NCI-H1417 treated with DMSO at 0.1 percent for 48 hours (cell line): ENCODE measurements at places on chromosomes 3 and 15.

DNA sequence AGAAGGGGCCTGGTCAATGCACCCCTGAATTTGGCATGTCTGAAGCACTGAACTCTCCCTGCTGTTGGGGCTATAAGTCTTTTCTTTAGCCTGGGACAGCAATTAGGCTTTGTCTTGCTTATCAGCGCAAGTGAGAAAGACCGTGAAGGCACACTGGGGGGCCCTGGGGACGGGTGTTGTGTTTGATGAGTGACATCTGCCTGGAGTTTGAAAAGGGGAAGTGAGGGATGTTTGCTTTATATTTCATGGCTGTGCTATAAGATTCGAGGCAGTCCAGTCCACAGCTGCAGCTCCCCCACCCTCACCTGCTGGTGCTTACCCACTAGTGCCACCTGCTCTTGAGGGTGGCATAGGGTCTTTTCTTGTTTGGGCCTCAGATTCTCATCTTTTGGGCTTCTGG lies 44.8 kb downstream of the CEMIP start:
- DNase-seq = no peak

DNA sequence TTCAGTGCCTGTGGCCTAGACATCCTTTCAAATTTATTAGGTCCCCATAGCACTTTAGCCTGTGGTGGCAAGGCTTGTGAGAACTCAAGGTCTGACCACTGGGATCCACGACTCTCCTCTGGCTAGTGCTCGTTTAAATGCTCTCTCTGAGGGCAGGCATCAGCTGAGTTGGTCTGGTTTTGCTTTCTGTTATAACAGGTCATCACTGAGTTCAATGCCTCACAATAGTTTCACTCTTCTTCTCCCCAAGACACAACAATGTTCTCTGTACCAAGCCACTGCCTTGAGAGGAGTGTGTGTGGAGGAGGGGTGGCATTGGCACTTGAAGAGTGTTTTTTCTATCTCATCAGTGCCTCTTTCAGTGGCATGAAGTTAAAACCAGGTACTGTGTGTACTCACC lies 7.6 kb downstream of the OR5K4 start:
- no peak for DNase-seq

GRCh38 chr3:143011705-143012104 lies 10.3 kb downstream of the U2SURP start:
- DNase-seq = no peak

- DNase-seq = no peak
Observed at GRCh38 chr15:48647962-48648361, 2.5 kb upstream of the FBN1 start.

DNA sequence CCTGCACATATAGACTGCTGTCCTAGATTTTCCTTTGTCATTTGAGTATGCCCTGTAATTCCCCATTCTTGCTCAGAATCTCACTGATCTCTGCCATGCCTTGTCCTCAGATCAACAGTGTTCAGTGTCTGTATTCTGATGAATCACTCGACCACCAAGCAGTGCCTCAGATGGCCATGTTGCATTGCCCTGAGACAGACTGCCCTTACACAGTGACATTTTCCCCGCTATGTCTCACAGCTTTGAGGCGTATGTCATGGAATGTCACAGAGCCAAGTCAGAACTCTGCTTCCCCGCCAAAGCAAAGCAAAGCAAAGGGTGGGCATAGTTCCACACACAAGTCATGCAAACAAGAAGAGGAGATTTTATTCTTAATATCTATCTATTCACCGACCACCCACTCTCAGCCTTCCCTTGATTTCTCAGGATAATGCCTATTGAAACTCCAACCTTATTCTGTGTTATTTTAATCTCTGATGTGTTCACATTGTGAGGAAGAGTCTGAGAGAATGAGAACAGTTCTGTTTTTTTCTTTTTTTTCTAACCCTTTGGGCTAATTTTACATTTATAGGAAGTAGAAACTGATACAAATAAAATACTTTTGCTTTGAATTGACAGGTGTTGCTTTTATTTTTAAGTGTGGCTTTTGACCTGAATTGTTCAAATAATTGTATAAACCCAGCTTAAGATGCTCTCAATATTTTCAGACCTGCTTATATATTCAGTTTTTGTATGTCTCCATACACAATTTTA lies 16.9 kb upstream of the PSMD6 start:
- no peak for DNase-seq

GRCh38 chr3:25064681-25065080 lies 363.4 kb upstream of the RARB start:
- no peak for DNase-seq

- no peak for DNase-seq
Observed at GRCh38 chr3:19938295-19938627, 4.2 kb upstream of the EFHB start.

- DNase-seq = no peak
Observed at GRCh38 chr15:59632714-59633113, 21.1 kb downstream of the GCNT3 start.

DNA sequence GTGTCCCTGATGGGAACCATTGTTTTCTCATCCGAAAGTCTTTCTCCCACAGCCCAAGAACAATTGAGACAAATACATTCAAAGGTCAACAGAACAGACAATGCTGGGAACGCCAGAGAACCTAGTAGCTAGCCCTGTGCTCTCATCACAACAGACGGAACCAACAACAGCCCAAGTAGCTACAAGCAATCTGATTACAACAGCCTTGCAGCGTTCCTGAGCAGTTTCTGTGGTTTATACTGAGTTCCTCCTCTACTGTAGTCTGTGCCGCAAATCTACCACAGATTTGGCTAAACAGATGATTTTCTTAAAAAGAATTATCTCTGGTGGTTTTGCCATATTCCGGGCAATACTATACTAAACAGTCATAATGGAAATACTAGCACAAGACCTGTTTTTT lies 435.6 kb downstream of the MECOM start:
- no peak for DNase-seq

DNA sequence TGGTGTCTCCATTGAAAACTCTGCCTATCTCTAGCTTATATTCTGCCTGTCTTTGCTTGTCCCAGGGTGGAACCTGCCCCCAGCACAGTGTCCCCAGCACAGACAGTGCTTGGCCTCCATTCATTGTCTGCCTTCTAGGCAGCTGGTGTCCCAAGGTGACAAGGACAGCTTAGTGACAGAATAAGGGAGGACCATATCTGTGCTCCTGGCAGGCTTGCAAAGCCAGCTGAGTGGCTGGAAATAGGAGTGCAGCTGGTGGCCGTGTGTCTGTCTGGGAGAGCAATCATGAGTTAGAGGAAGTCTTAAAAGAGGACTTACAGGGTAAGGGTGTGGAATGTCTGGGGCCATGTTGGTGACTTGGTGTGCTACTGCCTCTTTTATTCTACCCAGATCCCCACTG lies 33.4 kb downstream of the SCN5A start:
- DNase-seq = no peak

- DNase-seq = no peak
Observed at GRCh38 chr3:19425825-19426224, 277.5 kb downstream of the KCNH8 start.

- no peak for DNase-seq
Observed at GRCh38 chr3:15666277-15666676, 64.7 kb downstream of the BTD start.

- no peak for DNase-seq
Observed at GRCh38 chr3:183260167-183260904, 7.3 kb downstream of the B3GNT5 start.

DNA sequence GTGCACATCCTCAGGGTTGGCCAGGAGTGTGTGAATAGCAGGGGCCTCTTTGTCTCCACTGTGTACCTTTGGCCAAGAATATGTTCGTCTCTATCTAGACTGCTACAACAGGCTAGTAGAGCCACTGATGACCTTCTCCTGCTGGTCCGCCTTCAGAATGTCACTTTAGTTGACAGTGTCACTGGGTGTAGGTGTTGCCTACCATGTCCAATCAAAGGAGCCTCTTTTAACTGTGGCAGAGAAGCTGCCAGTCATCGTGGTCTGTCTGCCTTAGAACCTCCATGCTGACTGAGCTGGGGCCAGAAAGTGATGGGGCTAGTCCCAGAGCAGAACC lies 40.1 kb downstream of the OXSR1 start:
- DNase-seq = no peak

GRCh38 chr3:194885766-194886165 lies 200.1 kb downstream of the FAM43A start:
- DNase-seq = no peak

DNA sequence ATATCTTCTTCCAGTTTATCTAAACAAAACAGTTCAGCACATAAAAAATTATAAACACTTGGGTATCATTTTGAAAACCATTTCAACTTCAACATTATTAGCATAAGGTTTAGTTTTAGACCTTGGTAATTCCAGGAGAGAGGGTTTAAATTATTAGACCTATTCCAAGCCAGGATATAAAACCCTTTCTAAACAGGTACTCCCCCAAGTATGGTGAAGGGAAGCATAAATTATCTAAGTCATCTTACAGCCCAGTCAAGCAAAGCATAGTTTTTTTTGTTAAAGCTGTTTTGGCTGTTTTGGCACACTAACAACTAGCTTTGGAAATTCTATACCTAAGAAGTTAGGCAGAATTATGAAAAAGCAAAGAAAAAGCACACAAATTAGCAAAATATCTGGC lies 87.3 kb downstream of the FBN1 start:
- DNase-seq = no peak

- no peak for DNase-seq
Observed at GRCh38 chr3:177968891-177969290, 567.3 kb upstream of the KCNMB2 start.

DNA sequence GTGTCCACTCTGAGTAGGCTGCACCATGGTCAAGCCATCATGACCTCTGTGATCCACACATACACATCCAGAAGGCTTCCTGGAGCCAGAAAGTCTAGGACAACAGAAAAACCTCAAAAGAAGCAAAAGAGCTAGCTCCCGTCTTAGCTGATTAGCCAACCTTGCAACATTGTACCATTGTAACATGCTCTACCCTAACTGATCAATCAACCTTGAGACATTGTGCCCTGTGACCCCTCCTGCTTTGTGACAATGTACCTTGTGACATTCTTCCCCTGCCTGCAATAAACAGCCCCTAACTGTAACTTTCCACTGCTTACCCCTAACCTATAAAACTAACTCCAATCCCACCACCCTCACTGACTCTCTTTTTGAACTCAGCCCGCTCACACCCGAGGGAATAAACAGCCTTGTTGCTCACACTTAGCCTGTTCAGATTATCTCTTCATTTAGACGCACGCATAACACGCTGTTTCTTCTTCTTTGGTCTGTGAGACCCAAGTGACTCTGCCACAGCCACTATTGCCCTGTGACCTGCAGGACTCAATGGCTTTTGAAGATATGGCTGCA lies 1104.6 kb downstream of the OTOL1 start:
- no peak for DNase-seq

DNA sequence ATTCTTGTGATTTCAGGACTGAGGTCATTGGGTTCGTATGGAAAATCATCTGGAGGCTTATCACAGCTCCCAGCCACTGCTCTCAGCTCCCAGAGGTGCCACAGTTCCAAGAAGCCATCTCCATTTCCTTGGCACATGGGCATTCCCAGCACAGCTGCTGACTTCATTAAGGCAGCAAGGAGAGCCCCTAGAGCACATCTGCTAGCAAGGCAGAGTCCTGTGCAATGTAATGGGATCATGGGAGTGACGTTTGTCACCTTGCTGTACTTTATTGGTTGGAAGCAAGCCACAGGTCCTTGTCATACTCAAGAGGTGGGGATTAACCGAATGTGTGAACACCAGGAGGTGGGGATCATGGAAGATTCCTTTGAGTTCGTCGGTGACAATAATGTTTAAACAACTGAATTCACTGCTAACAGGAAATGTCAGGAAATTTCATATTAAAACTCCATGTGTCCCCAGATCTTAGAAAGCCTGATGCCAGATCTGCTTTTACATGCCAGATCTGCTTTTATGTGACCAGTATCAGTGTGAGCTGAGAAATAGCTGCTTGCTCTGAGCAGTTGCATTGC lies 148.8 kb downstream of the GABRG3 start:
- no peak for DNase-seq

DNA sequence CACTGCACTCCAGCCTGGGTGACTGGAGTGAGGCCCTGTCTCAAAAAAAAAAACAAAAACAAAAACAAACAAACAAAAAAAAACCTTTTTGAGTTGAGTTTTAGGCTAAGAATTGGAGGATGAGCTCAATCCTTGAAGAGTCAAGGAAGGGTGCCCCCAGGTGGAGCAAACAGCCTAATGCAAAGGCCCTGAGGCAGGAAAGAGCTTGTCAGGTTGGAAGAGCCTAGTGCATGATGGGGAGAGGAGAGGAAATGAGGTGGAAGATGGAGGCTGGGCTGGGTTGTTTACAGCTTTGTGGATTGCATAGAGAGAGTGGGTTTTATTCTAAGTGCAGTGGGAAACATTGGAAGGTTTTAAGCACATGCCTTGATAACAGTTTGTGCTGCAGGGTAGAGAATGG lies 2.1 kb upstream of the SNX22 start:
- no peak for DNase-seq

DNA sequence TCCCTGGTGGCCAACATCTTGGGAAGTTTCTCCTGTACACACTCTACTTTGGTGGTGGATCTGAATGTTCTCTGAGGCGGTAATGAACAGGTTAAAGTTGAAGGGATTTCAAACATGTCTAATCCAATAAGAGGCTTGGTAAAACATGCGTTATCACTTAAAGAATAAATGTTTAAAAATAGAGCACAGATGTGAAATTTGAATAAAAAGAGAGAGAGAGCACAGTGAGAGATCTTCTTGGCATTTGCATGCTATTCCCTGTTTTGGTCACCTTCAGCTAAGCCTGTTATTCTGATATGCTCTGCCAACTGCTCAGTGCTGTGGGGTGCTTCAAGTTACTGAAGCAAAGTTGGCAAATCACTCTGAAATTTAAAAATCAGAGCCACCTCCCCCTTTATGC lies 237.7 kb upstream of the WNT5A start:
- DNase-seq = no peak

DNA sequence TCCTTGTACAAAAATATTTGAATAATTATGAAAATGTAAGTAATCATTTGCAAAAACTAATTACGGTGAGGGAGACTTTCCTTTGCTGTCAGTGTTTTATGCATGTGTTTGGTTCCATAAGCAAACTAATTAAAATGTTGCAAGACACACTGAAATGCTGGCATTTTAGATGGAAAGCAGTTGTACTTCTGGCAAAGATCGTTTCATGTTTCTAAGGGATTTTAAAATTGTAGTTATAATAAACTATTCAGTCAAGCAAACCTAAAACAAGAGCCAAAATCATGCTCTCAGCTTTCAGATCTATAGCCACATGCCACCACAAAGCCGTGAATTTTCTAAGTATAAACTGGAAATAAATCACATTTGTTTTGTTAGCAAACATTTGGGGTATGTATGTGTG lies 240.1 kb upstream of the ZNF385D start:
- no peak for DNase-seq

DNA sequence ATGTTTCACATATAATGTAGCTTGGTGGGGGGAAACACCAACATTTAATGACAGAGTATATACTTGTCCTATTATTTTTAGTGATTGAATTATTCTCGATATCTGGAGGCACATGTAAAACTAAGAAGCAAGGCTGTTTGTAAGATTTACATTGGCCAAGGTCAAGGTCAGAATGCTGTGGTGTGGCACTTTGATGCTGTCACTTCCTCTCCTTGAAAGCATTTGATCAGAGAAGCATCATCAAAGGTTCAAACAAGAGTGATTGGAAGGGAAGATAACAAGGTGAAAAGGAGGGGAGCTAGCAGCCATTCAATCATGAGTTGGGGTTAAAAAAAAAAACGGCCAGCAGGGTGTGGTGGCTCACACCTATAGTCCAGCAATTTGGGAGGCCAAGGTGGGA lies 26.4 kb downstream of the RTF1 start:
- DNase-seq = no peak

- DNase-seq = no peak
Observed at GRCh38 chr3:159798951-159799350, 189.7 kb upstream of the IL12A start.
